ENCODE measurements at places on chromosomes 4 and X.
A peak's percentile ranks its signal among the peaks of the same experiment; 100 is the strongest.

- no peak for DNase-seq
These were observed 297.6 kb downstream of the IL1RAPL1 start for GRCh38 chrX:28884823-28885222.

DNA sequence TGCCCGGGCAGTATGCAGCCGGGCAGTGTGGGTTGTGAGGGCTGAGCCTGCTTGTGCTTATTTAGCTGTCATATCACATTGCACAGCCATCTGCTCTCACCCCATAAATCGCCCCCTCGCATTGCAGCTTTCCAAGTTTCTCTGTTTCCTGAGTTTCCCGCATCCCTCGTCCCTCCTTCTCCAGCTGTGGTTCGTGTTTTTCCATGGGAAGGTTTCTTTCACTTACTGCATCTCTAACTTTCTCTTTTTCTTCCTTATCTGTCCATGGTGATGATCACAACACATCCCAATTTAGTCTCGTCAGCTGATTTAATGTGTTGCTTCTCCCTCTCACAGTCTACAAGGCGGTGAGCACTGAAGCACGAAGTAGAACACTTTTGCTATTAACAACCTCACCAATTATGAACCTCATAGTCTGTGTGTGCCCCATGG, 118.1 kb downstream of the ENPP6 start:
- DNase-seq, result no peak

DNA sequence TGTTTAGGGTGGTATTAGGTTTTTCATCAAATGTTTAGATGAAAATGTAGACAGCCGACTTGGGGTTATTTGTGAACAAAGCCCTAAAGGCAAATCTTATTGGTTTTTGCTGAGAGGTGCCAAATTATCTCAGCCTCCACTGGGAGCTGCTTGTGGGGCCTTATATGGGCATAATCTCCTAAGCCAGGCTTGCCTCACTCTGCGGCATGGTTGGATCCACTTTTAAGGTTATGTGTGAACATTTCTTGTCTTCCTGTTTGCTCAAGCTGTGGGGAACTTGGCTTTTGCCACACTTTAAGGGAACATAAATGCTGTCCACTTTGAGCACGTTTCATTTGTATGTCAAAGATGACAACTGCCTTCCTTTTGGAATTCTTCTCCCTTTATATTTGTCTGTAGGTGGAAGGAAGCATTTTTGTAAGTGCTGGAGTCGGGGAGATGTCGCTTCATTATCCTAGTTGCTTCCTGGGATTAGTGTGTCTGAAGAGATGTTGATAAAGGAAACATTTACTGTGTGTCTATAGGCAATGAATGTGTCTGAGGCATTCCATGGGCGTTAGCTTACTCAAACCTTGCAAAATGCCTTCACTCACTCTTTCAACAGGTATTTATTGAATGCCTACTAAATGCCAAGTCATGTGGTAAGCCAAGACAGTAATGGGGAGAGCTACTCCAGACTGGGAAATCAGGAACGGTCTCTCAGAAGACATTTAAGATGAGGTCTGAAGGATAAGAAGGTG, 78.3 kb downstream of the SLC9A6 start:
- DNase-seq, result no peak

GRCh38 chr4:57110640-57111511, 691 bp upstream of the IGFBP7 start:
- DNase-seq, result no peak

DNA sequence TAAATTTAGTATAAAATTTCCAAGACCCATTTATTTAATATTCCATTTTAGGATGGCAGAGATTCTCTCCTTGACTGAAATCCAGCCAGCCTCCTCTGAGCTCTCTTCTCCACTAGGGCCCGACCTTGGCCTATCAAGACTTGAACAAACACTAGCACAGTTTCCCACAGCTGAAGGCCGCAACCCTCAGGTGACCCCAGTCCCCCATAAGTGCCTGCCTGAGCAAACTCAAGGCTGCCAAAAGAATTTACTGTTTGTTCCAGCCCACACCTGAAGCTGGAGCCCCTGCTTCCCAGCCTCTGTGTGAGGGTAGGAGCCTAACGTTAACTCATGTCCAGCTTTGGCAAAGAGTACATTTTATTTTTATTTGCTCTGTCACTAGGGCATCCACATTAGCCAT, 629.0 kb upstream of the ZFP42 start:
- DNase-seq, result no peak

GRCh38 chr4:24686866-24687692, 102.7 kb upstream of the DHX15 start:
- no peak for DNase-seq

GRCh38 chr4:1508161-1509160, 102.2 kb upstream of the NKX1-1 start:
- DNase-seq, result no peak

DNA sequence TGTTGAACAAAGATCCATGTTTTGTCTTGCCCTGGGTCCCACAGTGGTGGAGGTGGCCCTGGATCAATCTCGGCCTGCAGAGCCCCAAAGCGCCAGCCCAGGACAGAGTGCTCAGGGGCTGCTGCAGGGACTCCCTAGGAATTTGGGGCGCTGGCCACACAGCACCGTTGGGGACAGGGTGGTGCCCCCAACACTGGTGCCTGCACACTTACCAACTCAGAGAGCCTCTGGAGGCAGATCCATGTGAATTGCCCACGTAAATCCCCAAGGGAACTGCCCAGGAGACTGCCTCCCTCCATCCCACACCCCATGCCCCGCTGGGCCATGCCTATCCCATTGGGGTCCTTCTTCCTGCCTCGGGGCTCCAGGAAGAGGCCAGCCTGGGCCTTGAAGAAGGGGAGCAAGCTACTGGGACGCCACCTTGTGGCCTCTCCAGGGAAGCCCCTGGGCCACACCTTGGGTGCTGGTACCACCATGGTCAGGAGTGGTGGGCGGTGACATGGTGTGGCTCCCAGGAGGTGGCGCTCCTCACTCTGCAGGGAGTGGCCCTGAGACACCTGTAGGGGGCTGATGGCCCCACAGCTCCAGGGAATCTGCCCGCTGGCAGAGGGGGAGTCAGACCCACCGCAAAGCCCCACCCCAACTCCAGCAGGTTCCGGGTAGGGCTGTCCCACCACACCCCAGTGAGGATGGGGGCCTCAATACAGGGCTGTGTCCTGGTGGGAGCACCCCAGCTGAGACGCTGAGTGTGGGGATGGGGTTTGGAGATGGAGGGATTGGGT, 22.8 kb downstream of the CFAP99 start:
- DNase-seq, result peak; percentile 82

DNA sequence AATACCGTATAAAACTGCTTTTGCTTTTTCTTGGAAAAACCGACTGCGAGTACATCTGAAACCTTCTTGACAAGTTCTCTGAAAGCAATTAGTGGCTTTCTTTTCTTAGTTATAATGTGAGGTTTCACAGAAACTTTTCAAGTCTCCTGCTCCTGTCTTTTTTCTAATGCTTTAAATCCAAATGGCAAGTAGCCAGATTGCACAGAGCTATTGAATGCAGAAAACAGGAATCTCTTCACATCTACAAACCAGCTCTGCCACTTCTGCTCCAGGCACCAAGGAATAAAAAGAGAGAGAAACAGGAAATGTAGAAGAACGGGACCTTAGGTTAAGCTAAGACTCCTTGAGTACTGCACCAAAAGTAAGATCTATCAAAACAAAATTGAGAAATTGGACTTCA, 267.3 kb upstream of the TET2 start:
- no peak for DNase-seq

GRCh38 chr4:155877971-155878370, 11.9 kb upstream of the ASIC5 start:
- no peak for DNase-seq

- DNase-seq, result no peak
These were observed 1072.0 kb upstream of the INTU start for GRCh38 chr4:126560794-126561193.

GRCh38 chr4:52889778-52890520, 27.8 kb downstream of the RASL11B start:
- DNase-seq, result no peak

- DNase-seq, result no peak
These were observed 194.9 kb downstream of the ADAMTS3 start for GRCh38 chr4:72374159-72374558.

GRCh38 chr4:138509346-138509745, 267.2 kb upstream of the SLC7A11 start:
- DNase-seq, result no peak

DNA sequence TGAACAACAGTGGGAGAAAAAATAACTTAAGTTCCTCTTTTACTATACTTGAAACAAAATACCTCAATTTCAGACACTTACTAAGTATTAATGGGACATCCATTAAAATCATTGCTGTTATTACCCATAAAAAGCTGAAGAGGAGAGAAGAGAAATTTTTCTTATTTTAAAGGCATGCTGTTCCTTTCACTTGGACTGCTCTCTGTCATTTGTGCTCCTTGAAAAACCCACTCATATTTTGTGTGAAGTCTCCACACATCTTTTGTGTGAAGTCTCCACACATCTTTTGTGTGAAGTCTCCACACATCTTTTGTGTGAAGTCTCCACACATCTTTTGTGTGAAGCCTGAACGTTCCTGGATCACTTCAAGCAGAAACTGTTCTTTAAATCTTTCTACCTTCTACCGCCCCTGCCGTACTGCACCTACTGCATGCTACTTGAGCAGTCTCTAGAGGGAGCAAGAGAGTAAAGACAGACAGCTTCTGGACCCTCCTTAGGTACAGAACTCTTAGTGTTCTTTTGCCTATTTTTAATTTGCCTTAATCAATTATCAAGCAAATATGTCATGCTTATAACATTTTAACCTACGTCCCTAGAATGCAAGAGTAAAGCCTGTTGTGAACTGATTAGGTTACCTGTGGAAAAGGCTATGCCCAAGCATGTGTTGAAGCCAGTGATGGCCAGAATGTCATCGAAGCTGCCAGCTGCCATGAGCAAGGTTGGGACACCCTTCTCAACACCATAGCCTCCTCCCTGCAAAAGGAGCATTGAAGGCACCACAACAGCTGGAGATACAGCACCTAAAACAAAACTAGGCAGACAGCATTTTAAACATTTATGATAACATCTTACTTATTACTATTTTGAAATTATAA, 27.1 kb upstream of the SLC9B1 start:
- no peak for DNase-seq

DNA sequence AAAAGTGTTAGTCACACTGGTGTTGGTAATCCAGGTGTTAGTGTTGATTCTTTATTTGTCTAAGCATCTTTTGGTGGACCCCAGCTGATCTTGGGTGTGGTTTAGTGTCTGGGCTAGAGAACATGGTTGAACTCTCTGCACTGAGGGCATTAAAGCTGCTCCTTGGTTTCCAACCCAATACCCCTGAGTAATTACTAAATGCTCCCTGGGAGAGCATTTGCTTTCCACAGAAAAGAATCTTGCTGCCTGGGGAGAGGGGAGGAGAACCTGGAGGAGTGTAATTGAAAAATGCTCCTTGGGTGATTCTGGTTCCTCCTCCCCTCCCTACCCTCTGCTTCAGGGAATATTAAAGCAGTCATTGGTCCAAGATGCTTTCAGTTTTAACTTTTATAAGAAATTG, 3.1 kb downstream of the GUCY1B1 start:
- DNase-seq, result no peak

- no peak for DNase-seq
These were observed at the start of gene ANXA3 for GRCh38 chr4:78551420-78552351. Gene ANXA3, plus strand, starts transcription at chr4:78551770. Its CDS starts 2,704 bp downstream, at chr4:78554474.

GRCh38 chr4:40607221-40607620, 22.4 kb downstream of the RBM47 start:
- no peak for DNase-seq

DNA sequence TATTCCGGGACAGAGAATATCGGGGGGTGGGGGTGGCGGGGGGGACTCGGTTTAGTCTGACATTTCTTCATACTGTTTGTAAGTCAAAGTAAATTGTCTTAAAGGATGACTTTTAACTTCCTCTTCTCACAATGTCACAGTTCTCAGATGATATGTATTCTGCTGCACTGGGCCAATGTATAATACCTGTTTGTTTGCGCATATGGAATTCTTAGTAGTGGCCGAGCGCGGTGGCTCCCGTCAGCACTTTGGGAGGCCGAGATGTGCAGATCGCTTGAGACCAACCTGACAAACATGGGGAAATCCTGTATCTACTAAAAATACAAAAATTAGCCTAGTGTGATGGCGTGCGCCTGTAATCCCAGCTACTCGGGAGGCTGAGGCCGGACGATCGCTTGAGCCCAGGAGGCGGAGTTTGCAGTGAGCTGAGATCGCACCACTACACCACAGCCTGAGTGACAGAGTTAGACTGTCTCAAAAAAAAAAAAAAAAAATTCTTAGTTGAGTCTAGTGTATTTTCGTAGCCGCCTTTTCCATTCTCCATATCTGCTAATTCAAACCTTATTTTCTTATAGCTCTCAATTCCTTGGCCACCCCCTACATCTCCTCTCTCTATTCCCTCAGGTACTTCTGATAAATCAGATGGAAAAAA, 851 bp downstream of the POLR2B start:
- peak; percentile 46 for DNase-seq

GRCh38 chr4:162935214-162935613, 231.5 kb downstream of the NAF1 start:
- no peak for DNase-seq

DNA sequence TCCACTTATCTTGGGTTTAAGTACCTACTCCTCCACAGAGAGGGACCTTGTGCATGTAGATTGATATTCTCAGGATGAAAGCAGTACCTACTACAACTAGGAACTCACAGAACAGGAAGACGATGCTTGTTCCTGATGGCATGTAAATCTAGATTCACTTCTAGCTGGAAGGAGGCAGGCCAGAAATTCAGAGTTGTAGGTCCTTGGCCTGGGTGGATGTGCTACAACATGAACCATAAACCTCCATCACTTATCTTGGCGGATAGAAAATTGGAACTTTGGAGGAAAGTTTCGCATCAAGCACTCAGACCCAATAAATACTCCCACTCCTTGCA, 9.3 kb upstream of the SMIM20 start:
- DNase-seq, result no peak

- peak; percentile 50 for DNase-seq
These were observed at the start of gene FAM47E for GRCh38 chr4:76251441-76252270. Gene FAM47E, plus strand, starts transcription at chr4:76251721. Its CDS starts 26 bp downstream, at chr4:76251747.

DNA sequence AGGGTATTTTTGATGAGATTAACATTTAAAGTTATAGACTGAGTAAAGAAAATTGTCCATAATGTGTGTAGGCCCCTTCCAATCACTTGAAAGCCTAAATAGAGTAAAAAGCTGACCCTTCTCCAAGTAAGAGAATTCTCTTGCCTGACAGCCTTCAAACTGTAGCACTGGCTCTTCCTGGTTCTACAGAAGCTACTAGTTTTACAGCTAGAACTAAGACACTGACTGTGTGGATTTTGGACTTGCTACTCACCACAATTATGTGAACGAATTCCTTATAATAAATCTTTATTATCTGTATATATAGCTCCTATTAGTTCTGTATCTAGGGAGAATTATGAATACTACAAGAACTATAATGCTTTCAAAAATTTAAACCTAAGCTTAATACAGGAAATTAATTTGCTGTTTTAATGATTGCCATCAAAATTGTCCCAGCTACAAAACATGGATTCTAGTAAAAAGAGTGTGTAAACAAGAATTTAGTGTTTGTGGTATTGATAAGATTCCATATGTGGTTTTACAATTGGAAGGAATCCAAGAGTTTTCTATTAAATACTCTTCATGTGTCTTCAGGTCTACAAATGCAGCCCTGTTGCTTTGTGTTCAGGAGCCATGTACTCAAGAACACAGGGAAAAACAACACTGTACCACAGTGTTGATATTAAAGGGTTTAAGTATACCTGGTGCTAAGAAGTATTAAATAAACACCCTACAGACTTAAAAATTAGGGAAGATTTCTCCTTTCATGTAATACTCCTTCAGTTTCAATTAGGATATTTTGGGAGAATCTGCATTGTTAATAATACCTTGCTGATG, 366.5 kb downstream of the CXXC4 start:
- no peak for DNase-seq

- DNase-seq, result no peak
These were observed 109.6 kb downstream of the TNIP2 start for GRCh38 chr4:2646396-2647149.

GRCh38 chr4:55345054-55345453, 988 bp upstream of the SRD5A3 start:
- DNase-seq, result no peak

All from CD8-positive, alpha-beta memory T cell (primary cell).